ENCODE measurements at places on chromosomes 1 and 21.

DNA sequence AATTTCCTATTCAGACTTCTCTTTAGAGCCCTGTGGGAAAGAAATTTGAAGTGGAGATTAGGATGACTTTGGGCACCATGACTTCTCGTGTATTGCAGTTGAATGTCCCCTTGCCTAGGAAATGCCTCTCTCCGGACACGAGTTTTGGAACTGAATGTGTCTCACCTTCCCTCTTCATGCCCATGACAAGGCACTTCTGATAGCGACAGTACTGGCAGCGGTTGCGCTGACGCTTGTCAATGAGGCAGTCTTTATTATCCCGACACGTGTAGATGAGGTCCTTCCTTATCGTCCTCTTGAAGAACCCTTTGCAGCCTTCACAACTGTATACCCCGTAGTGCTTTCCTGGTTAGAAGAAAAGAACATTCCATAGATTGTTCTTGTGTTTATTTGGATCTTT lies 28.1 kb downstream of the RXRG start:
- no peak for DNase-seq

- DNase-seq: no peak
Measured at GRCh38 chr1:117596023-117596720, 9.7 kb upstream of the TENT5C start.

- DNase-seq: no peak
Measured at GRCh38 chr1:45095450-45095849, 83.4 kb downstream of the UROD start.

DNA sequence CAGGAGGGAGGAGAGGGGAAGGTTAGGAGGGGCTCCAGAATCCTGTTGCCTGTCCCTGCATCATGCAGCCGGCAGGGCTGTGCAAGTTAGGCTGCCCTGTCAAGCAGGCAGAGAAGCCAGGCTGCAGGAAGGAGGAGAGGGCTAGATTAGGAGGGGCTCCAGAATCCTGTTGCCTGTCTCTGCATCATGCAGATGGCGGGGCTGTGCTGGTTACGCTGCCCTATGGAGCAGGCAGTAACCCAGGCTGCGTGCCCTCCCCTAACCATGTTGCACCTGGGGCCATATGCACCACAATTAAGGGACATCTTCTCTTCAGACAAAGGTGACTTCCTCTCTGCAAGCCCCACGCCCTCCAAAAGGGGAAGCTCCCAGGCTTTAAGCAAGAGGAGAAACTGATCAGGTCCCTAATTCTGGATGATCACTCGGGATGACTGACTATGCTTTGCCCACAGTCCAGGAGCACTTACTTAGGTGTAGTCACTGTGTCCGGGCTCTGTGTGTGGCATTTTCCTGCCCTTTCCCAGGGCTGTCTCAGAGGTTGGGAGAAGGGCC lies 457.4 kb downstream of the SETD4 start:
- DNase-seq: no peak

GRCh38 chr1:18397641-18398040 lies 83.1 kb upstream of the KLHDC7A start:
- DNase-seq: no peak

DNA sequence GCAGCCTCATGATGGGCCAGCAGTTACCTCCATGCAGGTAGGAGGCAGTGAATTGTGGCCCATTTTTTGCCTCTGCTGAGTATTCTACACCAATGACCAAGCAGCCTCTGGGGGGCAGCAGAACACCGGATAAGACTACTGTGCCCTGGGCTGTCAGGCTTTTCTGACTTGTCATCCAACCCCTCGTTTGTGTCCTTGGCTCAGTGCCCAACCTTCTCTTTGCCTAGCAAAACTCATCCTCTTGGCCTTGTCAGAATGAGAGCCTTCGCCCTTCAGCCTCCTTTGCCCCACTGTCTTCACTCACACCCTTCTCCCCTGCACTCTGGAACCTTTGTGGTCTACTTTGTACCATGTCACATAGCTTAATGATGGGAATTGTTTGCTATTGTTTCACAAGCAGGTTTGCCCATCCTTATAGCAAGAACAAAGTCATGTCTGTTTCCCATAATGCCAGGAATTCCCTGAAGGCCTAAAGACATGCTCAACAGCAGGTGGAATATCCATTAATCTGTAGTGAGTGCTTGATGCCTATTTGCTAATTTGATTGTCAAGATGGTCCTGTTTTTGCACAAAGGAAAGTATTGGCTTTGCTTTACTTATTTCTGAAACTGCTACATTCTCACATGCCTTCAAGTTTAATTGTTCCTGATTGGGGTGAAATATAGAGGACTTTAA lies 255.9 kb downstream of the HHAT start:
- peak; percentile 54 for DNase-seq

DNA sequence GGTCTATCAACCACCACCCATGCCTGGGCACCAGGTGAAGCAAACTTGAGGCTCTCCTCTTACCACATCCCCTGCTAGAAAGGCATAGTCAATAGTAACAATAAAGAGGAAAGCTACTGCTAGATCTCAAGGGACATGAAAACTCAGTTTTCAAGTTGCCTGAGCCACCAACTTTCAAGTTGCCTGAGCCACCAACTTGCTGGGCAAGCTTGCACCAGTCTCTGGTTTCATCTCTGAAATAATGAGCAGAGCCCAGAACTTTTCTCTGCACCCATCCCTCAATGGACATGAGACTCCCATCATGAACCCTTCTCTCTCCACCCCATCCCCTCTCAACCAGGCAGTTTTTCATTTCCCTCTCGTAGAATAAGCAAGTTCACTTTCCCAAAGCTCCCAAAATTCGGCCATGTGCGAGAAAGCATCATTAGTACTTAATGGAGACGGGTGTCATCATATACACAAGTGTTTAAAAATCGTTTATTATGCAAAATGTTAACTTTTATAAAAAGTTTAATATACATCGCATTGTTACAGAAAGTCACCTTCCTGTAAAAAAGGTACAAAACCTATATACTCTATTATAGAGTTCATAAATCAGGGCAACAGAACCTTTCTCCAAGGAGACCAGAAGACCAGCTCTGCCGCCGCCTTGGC lies 1.7 kb downstream of the ID3 start:
- DNase-seq: peak; percentile 38

- DNase-seq: no peak
Measured at GRCh38 chr1:202233804-202234203, 40.2 kb downstream of the LGR6 start.

DNA sequence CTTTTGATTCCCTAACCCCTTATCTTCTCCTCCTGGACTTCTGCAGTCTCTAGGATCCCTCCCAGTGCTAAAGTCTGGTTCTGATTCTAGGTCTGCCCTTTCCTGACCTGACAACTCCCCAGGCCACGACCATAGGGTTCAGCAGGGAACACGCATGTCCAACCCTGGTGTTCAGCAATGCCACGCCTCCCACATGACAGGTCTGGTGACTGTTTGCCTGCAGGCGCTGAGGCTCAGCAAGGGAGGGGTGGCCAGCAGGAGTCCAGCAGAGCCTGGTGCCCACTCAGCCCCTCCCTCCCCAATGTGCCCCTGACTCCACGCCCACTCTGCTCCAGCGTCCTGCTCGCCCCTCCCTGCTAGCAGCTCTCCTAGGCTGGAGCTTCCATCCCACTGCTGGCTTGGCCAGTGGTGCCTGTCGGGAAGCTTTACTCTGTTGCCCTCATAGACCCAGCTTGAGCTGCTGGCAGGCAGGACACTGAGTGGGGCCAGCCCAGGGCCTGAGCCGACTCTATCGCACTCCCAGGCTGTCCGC lies 17.3 kb downstream of the SLC9A1 start:
- DNase-seq: peak; percentile 24

GRCh38 chr1:62728963-62729362 lies 40.8 kb upstream of the DOCK7 start:
- no peak for DNase-seq

GRCh38 chr1:56797065-56797685 lies 22.0 kb downstream of the FYB2 start:
- no peak for DNase-seq

- DNase-seq: no peak
Measured at GRCh38 chr1:197933647-197934046, 16.5 kb downstream of the LHX9 start.

Measured in CD4-positive, alpha-beta T cell treated with Interleukin-6 for 4 hours (primary cell).